NCI-H1048 (cell line): ENCODE measurements at places on chromosomes 1 and 21.
A peak's percentile ranks its signal among the peaks of the same experiment; 100 is the strongest.

GRCh38 chr1:233242827-233243483, 52.6 kb downstream of the PCNX2 start:
- no peak for DNase-seq

DNA sequence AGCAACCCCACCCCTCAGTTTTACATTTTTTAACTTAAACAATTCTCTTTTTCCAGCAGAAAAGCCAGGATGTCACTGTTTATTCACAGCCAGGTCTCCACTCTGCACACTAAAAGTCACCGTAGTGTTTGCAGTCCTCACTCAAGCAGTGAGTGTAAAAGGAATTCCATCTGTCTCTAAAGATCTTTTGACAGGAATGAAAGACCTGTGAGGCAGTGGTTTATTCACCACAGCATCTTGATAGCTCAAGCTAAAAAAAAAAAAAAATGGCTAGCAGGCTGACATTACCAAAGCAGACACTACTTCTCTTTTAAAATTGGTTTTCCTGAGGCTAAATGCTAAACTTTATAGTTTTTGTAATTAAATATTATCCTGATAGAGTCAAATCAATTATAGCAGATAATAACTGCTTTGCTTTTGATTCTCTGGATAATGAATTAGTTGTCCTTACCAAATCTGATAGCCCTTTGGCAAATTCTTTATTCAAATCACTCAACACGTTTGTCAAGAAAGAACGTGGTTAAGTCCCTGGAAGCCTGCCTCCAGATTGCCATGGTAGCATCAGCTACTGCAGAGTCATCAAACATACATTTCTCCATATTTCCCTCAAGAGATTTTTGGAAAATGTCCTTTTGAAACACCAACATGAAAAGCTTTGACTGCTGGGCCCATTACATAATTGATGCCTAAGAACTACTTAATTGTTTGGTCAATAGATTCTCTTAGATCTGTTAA, 22.2 kb upstream of the SLC5A9 start:
- peak; percentile 48 for DNase-seq

DNA sequence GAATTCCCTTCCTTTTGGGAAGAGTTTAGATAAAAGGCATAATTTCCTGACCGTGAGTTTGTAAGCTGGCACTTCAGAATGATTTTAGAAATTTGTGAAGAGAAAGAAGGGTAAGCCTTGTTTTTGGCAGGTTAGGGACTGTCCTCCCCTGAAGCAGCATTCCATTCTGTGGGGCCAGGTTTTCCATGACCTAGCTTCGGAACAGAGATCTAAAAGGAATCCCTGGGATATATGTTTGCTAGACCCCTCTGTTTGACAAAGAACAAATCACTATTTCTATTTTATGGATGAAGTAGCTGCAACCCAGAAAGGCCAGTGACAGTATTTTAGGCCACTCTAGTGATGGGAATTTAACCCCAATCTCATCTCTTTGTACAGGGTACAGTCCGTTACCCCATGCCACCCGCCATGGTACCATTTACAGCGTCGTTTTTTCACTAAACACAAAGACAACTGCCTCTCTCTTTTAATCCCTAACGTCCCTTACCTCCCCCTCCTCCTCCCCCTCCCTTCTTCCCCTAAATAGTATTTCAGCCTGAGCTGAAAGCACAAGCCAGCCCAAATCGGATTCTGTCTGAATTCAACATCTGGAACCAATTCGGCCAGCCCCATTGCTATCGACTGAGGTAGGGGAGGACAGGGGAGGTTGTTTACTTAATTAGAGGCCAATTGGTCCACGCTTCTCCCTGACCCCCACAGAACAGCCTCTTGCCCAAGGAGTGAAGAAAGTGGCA, 23.4 kb upstream of the IKBKE start:
- no peak for DNase-seq

DNA sequence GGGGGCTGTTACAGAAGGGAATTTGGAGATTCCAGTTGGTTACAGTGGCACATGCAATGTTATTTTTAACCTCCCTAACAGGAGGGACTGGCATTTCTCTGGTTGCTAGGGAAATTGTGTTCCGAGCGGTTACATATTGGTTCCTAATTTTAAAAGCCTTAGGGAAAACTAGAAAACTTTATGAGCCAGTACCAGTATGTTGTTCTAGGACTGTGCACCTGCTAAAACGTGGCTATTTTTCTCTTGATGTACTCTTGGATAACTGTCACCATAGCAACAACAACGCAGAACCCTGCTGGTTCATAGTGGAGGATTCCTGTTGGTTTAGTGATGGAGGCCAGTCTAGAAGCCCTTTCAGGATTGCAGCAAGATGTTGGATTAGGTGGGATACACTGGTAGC, 68.9 kb upstream of the PGBD5 start:
- no peak for DNase-seq

- no peak for DNase-seq
Observed at GRCh38 chr1:41476807-41477361, 7.6 kb downstream of the EDN2 start.

GRCh38 chr1:23216771-23217420, 406 bp downstream of the HTR1D start:
- DNase-seq, result no peak

GRCh38 chr1:86258101-86258500, 101.5 kb upstream of the COL24A1 start:
- DNase-seq, result no peak

DNA sequence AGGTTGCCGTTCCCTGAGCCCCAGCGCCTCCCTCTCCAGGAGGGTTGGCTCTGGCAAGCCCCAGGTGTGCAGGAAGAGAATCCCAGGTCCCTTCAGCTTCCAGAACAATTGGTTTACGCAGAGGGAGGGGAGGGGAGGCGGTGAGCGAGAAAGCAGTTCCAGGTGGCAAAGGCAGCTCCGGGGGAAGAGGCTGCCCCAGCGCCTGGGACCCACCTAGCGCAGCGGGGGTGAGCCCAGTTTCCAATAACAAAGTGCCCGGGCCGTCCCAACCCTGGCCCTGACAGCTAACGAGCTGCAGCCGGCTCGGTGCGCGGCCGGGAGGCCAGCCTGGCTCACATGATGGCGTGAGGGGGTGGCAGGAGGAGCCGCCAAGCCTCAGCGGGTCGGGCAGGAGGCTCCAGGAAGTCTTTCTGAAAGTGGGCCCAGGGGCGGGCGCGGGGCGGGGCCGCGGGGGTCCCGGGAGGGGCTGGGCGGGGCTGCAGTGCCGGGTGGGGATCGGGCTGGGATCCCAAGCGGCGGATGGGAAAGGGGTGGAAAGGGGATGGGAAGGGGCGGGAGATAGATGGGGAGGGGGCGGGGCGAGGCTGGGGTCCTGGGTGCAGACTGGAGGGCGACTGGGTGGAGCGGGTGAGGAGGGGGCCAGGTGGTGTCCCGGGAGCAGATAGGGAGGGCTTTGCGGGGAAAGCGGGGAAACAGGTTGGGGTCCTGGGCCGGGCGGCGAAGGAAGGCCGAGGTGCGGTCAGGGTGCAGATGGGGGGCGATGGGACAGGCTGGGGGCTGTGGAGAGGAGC, 22.8 kb downstream of the DHRS3 start:
- no peak for DNase-seq

DNA sequence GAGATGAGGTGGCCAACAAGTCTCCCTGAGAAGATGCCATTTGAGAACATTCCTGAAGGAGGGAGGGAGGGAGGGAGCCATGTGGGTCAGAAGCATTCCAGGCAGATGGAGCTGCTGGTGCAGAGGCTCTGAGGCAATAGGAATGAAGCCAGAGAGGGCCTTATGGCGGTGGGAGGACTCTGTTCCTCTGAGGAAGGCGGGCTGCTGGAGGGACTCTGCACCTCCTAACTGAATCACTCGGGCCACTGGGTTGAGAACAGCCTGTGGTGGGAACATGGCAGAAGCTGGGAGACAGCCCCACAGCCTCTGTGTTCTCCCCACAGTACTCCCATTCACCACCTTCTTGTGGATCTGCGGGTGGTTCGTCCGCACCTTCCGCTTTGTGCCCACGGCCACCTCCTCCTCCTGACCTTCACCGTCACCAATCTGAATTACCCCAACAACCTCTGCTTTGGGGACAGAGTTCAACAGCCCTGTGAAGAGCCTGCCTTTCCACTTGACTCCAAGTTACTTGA, 2.4 kb upstream of the TMEM125 start:
- no peak for DNase-seq

GRCh38 chr1:206012086-206012859, 9.1 kb upstream of the RAB7B start:
- no peak for DNase-seq

- no peak for DNase-seq
Observed at GRCh38 chr21:34812504-34813265, 143.9 kb downstream of the CLIC6 start.
